ENCODE measurements at places on chromosomes 13 and 19.

DNA sequence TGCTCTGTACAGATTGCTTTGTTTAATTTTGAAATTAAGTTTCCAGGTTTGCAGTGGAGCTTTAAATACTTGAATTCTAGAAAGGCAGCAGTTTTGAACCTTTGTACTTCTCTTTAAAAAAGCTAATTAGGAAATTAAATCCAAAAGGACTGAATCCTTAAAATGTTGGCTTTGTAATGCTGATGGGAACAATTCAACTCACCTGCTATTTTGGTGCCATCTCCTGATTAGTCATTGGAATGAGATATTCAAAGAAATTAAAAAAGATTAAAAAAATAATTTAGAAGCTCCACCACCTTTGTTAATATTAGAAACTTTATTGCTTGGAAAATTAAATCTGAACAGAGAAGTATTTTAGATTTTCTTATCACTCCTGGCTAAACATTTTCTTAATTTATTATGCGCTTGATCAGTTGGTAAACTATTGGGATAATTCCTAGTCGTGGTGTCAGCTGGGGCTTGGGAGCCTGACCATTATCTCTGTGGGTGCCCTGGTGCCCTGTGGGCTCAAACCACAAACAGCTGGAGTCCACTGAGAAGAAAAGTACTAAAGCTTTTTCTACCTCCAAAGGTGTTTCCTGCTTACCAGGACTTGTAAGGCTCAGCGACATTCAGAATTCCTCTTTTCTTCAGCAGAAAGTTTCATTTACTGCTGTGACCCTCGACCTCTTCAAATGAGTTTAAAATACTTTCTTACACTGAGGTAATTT lies 540.4 kb downstream of the DIAPH3 start:
- DNase-seq = no peak

DNA sequence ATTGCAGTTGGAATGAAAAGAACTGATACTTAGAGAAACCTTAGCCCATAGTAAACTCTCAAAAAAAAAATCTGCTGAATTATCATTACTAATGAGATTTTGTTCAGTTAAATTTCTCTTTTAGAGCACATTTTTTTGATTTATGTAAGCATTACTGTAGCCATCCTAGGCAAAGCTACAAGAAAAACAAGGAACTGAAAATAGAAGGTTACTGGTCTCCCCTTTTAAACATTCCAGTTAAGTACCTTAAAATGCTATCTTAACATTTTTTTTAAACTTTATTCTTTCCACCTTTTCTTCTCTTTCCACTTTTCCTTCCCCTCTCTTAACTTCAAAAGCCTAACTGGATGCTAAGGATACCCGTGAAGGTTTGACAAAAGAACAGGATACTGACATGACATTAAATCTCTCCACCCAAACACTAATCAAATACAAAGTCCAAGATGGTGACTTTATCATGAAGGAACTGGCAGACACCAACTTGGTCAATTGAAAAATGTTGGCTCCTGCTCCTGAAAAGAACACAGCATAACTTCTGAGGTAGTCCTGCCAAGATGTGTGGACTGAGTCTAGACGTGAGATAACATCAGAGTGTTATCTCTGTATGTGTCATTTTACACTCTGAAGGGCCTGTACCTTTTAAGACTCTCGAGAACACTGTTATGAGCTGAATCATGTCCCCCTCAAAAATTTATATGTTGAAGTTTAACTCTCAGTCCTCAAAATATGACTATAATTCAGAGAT lies 29.5 kb upstream of the SACS start:
- DNase-seq = no peak

GRCh38 chr19:51034704-51035103 lies at the start of gene KLK12:
Gene KLK12 (minus strand): TSS chr19:51035002. CDS start chr19:51034621, 381 bp downstream.
- DNase-seq = no peak

DNA sequence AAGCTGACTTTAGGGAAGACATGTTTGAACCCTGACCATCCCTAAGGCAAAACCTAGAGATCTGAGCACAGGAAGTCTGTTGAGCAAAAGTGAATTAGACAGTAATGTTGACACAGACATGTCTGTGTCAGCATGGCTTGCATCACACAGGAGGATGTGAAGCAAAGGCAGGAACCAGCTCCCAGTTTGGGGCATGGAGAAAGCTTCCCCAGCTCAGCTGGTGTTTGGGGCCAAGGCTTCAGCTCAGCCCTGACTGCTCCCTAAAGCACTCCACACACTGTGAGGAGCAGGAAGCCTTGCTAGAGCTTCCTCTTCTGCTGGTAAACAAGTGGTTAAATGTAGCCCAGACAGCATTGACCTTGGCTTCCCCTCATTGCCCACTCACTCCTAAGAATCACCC lies 153.8 kb upstream of the UBL3 start:
- no peak for DNase-seq

- no peak for DNase-seq
Measured at GRCh38 chr19:17871878-17872250, at the start of gene SLC5A5. Gene SLC5A5 (plus strand): TSS chr19:17871945. CDS start chr19:17872320, 375 bp downstream.

- peak; percentile 28 for DNase-seq
Measured at GRCh38 chr13:35630551-35631275, 154.2 kb upstream of the MAB21L1 start.

GRCh38 chr19:46890423-46891170 lies 29.8 kb downstream of the ARHGAP35 start:
- DNase-seq = no peak
